ENCODE measurements at places on chromosomes 3 and 15.

- DNase-seq, result no peak
Observed at GRCh38 chr15:25803541-25803940, 59.6 kb downstream of the ATP10A start.

DNA sequence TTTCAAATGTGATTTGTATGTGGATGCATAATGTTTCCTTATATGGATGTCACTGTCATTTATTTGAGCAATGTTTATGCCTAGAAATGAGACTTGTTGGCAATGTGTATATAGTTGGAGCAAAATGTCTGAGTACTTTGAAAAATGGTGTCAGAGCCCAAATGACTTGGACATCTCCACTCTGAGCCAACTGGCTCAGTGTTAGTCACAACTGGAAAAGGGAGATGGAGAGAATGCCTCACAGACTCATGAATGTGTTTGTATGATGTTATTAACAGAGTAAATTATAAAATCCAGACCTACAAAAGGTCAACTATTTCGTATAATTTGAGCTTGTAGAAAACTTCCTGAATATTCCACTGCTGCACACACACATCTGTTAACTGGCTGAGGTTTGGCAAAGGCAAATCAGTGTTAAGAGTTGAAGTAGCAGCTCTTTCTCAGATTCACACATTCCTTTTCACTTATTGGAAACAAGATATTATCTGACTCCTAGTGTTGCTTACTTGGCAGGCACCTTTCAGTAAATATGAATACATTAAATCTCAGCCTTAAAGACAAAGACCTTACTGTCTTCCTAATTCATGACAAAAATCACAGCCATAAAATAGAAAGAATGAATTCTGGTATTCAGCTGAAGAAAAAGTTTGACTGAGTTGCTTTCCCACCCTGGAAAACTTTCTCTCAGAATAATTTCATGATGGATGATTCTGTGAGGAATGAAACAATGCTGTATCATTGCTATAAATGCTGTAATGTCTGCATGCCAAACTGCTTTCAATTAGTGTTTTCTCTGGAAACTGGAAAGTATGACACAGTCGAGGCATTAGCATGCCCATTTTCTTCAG, 27.0 kb downstream of the ADIPOQ start:
- DNase-seq, result no peak

DNA sequence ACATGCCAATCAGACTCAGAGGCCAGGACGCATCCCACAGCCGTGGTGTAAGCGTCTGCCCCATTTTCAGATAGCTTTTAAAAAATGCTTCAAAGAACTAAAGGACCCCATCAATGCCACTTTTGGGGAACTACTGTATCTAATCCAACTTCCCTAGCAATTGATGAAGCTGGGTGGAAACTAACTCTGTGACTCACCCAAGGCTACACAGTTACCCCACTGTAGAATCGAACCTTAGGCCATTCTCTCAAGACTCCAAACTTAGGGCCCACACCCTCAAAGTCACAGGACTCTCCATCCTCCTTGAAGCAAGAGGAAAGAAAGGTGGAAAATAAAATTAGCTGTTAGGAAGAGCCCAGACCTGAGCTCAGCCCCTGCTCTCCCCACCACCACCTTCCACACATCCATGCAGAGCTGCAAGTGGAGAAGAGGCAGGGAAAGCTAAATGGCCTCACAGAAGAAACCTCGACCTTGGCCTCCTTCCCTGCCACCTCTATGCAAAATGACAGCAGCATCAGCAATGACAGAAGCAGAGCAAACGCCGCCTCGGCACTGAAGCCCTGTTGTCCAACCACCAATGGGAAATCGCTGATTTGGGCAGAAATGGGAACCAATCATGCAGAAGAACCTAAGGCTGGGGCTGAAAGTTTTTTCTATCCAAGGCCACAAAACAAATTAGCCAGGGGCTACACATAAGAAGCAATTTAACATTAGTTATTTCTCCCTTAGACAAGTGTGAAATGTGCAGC, 22.2 kb downstream of the ANP32A start:
- no peak for DNase-seq

DNA sequence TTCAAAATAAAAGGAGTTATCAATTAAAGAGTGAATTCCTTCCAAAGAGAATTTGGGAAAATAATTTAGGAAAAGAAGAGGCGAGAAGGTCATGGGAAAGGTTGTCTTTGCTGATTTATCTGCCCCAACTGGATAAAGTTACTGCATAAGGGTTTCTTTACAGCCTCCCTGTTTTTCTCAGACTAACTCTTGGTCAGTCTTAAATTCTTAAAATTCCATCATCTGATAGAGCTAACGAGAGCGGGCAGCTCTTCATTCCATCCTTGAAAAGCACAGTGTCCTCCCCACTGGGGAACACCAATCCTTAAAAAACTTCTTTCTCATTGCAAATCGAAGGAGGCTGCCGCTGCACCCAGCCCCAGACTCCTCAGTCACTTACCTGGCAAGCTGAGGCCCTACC, 107.2 kb downstream of the PGPEP1L start:
- DNase-seq, result no peak

- no peak for DNase-seq
Observed at GRCh38 chr15:70488002-70488605, 275.3 kb downstream of the UACA start.

GRCh38 chr15:43441316-43441715, 51.6 kb downstream of the TP53BP1 start:
- DNase-seq, result no peak

- DNase-seq, result no peak
Observed at GRCh38 chr3:9793161-9793781, 389 bp downstream of the ARPC4 start.

- no peak for DNase-seq
Observed at GRCh38 chr3:197798863-197799262, 7.8 kb downstream of the LRCH3 start.

- no peak for DNase-seq
Observed at GRCh38 chr15:64251658-64252057, 88.8 kb upstream of the PPIB start.

DNA sequence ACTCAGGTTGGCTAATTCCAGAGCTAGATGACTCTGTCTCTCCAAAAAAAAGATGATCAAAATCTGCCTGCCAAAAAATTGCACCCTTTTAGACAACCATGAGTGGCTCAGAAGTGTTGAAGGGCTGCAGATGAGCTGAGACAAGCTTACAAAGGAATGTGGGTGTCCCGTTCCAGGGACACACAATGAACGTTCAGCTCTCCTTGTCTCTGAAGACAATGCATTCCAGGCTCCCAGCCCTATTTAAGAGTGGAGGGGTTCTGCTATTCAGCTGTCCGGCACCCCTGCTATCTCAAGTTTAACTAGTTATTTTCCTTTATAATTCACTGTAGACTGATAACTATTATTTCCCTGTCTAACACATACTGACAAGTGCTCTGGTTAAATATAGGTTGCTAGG, 355.1 kb upstream of the WNT5A start:
- no peak for DNase-seq

GRCh38 chr3:16993227-16993626, 108.5 kb downstream of the PLCL2 start:
- DNase-seq, result no peak

GRCh38 chr15:51853998-51854397, 24.5 kb downstream of the TMOD3 start:
- no peak for DNase-seq

Measured in thoracic aorta (tissue), 2 donors.